Activated CD8-positive, alpha-beta memory T cell treated with anti-CD3 and anti-CD28 coated beads for 1 hour (primary cell): ENCODE measurements at places on chromosomes 5 and 9.

- DNase-seq, result no peak
Measured at GRCh38 chr5:153784277-153784676, 254.4 kb downstream of the FAM114A2 start.

GRCh38 chr5:179823937-179824744 lies 3.4 kb downstream of the SQSTM1 start:
- DNase-seq, result no peak

DNA sequence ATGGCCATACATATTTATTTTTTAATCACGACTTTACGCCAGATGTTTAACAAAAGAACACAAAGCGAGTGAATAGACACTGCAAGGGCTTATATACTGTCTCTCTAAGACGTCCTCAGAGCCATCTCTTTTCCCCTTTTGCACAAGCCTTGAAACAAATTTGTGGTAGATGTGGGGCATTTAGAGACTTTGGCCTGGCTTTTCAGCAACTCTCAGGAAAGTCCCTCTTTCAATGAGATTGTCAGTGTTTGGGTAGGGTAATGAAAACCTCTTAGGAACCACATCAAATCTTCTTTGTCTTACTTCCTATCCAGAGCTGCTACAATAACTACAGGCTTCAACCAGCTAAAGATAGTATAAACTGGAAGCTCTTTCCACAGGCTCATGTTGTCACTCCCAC lies 380.0 kb downstream of the ANXA1 start:
- no peak for DNase-seq

- no peak for DNase-seq
Measured at GRCh38 chr5:67964619-67965018, 250.9 kb upstream of the PIK3R1 start.

GRCh38 chr5:116632890-116633289 lies 58.3 kb upstream of the SEMA6A start:
- no peak for DNase-seq
